D341Med (cell line): ENCODE measurements at places on chromosomes 7 and 10.

GRCh38 chr10:117640406-117640805 lies 97.9 kb downstream of the EMX2 start:
- DNase-seq, result no peak

GRCh38 chr7:100491192-100491578 lies 7.5 kb downstream of the NYAP1 start:
- DNase-seq, result no peak

GRCh38 chr10:14556285-14556956 lies 218.3 kb downstream of the FAM107B start:
- DNase-seq, result no peak

DNA sequence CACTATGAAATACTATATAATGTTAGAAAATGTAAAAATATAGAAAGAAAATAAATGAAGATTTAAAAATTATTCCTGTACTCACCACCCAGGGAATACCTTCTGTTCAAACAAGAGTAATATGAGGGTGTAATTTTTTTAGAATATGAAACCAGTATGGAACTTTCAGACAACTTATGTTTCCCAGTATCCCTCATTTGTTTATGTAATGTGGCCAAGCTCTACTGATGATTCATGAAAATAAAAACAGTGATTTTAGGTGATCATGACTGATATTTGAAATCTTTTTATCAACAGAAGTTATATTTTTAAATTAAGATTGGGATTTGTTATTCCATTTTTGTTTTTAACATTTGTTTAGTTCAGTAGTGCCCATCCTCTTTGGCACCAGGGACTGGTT lies 18.8 kb downstream of the SLK start:
- DNase-seq, result no peak

GRCh38 chr10:13728898-13729535 lies 142.3 kb downstream of the PRPF18 start:
- DNase-seq, result no peak

DNA sequence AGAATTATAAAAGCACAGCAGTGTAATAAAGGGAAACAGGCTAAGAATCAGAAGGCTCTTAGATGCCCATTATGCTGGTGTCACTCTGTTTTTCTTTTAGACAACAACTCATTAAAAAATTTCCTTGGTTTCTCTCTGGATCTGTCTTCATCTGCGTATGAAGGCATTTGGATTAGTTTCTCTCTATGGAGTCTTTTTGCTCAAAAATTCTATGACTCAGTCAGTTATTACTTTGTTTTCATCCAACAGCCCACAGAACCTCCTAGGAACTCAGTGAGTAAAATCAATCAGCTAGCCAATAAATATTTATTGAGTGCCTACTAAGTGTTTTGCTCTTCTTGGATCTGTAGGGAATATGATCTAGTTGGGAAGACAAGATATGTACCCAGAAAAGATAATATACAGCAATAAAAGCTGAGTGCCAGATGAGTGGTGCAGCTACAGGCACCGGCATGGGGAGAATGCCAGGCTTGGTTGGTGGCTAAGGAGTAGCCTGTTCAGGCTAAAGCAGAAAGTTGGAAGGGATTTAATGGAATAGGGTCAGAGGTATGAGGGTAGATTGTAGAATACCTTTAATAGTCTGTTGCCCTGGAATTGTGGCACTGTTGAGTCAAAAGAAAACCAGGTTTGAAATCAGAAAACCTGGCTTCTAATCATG lies 156.2 kb downstream of the LRRC4 start:
- DNase-seq, result no peak

DNA sequence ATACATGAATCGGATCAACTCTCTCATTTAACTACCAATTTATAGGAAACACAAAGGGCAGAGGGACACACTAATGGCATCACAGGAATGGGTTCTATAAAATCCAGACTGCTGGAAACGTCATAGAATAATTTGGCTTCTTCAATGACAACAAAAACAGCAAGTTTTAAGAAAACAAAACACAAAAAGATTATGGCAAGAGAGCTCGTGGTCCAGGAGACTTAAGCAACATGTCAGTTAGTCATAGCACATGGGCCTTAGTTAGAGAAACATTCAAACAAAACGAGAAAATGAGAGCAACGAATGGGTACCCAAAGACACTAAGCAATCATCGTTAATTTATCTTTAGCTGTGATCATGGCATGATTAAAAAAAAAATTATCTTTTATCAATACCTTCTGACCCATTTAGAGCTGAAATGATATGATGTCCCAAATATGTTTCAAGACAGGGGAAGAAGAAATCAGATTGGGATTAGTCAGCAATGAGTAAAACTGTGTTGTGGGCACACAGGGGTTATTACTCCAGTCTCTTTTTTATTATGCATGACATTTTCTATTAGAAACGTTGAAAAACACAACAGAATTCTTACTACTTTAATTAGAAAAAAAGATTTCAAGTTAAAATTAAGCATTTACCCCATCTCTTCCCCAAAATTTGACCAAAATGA lies 28.3 kb downstream of the NCAPG2 start:
- DNase-seq, result no peak

DNA sequence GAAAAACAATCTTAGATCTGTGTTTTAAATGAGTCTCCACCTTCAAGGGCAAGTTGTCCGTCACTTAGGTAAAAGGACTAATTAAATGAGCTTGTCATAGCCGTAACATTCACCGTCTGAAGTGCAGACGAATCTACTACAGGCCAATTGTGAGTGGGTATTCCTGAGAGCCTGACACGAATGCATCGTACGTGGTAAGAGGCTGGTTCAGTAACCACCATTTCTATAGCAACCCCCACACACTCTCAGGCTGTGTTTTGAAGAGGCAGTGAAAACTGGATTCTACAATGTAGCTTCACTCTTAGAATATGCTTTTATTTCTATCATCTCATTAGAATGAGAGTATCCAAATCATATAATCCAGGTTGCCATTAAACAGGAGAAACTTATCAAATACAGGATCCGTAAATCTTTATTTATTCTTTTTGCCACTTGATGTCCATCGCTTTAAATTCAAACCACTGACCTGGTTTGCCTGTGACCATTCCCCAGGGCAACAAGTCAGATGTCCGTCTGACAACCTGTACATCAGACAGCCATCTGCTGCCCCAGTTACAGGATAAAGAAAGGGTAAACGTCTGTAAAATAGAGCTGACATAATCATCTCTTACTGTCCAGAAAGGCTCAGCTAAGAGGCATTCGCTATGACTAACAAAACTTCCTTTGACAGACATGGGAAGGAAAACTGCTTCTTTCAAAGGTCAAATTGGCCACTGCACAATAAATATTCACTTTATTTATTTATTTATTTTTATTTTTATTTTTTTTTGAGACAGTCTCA lies 70.3 kb upstream of the NMT2 start:
- no peak for DNase-seq

- DNase-seq, result peak; percentile 55
Measured at GRCh38 chr7:8035647-8036518, 67.3 kb downstream of the GLCCI1 start.

DNA sequence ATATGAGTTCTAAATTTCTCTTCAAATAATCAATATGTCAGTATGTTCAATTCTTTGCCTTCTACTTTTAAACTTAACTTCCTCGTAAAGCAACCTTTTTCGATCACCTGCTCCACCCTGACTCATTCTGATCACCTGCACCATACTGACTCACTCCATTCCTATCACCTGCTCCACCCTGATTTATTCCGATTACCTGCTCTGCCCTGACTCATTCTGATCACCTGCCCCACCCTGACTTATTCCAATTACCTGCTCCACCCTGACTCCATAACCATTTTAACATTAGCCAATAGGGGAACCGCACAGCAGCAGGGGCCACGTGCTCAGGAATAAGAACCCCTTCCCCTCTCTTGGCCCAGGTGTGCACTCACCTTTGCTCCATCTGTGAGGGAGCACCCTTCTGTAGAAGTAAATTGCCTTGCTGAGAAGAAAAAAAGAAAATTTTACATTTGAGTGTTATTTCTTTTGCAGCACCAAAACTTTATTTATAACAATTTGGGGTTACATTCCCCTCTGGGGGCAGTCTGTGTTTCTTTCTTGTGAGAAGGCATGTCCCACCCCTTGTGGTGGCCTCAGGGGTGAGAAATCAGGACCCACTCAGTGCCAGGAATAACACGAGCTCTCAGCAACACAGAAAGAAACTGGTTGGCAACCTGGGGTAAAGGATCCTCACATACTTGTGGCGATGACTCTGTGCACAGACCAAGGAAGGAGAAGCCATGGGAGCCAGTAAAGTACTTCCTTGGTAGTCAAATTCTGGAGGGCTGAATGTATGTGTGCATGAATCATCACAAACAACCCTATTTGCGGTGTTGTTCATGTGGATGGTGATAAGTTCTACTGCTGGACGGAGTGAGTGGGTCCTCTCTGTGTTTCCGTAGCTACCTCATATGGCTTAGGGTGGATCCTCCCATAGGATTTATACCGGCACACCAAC lies 29.4 kb upstream of the PPP1R9A start:
- no peak for DNase-seq

DNA sequence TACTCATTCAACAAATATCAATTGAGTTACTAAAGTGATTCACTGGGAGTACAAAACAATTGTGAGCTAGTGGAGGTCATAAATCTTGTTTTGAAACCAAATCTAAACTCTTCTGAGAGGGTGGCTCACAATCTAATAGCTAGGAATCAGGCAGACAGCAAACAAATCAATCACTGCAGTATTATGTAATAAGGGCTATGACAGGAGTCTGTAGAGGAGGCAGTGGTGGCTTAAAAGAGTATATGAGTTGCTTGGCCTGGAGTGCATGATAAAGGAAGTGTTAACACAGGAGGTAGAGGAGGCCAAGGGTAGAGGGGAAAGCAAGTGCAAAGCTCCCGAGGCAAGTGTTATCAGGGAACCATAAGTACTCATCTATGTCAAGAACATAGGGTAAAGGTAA lies 16.5 kb downstream of the MYPN start:
- DNase-seq, result no peak

DNA sequence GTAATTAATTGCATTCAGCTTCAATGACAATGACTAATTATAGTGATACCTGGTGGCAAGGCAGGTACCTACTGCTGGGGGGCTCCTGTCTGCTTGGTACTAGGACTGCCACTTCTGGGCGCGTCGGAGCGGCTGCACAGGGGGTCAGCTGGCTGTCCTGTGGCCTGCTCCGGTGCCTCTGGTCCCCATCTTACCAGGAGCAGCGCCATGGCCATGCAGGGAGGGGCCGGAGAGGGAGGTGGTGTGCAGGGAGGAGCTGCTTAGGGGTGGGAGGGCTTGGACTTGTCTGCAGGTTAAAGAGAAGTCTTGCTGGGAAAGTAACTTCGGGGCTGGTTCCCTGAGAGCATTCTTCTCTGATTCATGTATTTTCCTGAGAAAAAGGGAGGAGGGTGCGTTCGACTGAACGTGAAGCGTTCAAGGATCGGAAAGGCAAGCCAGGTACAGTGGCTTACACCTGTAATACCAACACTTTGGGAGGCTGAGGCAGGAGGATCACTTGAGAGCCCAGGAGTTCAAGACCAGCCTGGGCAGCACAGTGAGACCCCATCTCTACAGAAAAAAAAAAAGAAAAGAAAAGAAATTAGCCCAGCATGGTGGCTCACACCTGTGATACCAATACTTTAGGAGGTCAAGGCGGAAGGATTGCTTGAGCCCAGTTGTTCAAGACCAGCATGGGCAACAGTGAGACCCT lies 15.4 kb downstream of the CUX1 start:
- DNase-seq, result no peak

- no peak for DNase-seq
Measured at GRCh38 chr10:130045801-130046321, 64.8 kb downstream of the C10orf143 start.

DNA sequence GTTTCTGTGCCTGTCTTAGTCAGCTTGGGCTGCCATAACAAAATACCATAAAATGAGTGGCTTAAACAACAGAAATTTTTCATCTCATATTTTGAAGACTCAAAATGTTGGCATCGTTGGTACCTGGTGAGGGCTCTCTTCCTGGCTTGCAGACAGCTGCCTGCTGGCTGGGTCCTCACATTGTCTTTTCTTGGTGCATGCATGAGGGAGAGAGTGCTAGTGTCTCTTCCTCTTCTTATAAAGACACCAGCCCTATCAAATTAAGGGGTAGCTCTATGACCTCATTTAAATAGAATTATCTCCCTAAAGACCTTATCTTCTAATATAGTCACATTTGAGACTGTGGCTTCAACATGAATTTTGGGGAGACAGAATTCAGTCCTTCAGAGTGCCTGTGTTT lies 39.9 kb downstream of the ST8SIA6 start:
- no peak for DNase-seq

DNA sequence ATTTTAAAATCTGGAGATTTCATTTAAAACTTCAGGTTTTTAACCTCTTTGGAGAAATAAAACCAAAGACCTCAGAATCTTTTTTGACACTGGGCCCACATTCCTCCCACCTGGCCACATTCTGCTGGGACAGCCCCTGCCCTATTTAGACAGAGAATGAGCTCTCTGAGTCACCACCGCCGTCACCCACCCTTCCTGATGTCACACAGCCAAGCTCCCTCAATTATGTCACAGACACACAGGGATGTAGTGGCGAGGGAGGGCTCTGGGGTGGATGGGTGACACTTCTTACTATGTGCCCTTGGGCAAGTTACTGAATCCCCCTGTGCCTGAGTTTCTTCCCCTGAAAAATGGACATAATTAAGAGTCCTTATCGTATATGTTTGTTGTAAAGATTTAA lies 162.6 kb downstream of the RAB11FIP2 start:
- DNase-seq, result no peak

DNA sequence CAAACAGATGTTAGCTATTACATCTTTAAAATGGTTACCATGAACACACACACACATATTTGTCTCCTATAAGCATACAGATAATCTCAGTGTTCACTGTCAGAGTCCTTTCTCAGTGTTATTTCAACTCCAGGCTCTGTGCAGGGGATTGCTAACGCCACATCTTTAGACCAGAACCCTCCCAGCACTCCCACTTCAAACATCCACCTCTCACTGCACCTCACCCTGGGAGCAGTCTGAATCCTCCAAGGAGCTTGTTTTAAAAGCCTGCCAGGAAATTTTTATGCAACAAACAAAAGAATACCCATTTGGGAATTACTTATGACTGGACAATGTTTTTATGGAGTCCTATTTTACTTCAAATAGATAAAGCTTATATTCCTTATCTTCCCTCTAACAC lies 107.4 kb downstream of the PARD3 start:
- DNase-seq, result no peak

DNA sequence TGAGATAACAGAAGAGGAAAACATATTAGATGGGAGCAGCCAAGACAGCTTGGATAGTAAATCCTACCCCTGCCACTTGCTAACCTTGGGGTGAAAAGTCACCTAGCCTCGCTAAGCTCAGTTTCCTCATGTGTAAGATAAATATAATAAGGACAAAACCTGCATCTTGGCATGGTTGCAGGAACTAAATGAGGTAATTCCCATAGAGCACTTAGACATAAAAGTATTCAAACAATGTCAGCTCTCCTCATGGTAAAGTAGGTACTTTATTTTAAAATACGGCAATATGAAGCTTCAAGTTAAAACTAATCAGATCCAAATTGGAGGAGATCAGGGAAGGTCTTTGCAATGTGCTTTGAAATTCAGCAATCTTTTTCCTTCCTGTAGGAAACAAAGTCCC lies 113.1 kb downstream of the USP6NL start:
- DNase-seq, result no peak
